ENCODE measurements at places on chromosomes 5 and 9. TPM values are rescaled to one million over a fixed set of nuclear protein-coding genes. Genes with fewer than 3 reads are reported as not detected.

GRCh38 chr5:157766902-157767301 is 23.4 kb downstream of the LSM11 start:
- no peak for DNase-seq

GRCh38 chr5:66426259-66427138 is 169.7 kb upstream of the MAST4 start:
- DNase-seq, result no peak

- no peak for DNase-seq
Measured at GRCh38 chr5:59140133-59140532, 557.3 kb downstream of the RAB3C start.

GRCh38 chr5:175842951-175843793 is 28.2 kb upstream of the CPLX2 start:
- no peak for DNase-seq

DNA sequence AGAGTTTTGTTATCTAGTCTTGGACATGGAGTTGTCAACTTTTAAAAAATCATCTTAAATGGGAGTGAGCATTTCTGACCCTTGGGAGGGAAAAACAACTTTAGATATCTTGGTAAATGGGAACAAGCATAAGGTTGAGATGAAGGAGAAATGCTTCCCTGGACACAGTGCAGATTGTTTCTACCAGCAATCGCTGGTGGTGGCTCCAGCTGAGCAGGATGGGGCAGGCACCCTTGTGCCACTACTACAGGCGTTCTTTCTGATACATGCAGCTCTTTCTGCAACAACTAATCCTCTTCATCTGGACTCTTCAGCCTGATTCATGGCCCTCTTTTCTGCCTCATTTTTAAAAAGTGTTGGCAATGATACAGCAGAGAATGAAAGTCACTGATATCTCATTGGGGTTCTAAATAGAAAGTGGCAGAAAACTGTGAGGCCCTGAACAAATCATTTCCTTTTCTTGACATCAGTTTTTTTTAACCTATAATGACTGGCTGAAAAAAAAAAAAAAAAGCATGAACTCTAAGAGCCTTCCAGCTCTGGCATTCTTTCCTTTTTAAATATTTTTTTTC is 409.4 kb upstream of the PTGER4 start:
- DNase-seq, result no peak

GRCh38 chr9:2781336-2781735 is 62.6 kb downstream of the PUM3 start:
- no peak for DNase-seq

DNA sequence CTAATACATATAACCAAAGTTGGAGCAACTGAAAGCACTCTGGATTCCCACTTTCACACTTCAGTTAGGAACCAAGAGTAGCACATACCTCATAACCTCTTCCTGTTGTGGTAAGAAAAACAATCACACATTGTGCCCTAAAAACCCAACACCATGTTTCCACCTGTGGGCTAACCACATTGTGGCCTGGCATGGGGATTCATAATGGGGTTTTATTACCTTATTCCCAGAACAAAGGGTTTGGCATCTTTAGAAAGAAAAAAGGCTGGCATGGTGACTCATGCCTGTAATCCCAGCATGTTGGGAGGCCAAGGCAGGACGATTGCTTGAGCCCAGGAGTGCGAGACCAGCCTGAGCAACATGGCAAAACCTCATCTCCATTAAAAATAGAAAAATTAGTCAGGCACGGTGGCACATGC is 60.6 kb downstream of the HSD17B3 start:
- no peak for DNase-seq

GRCh38 chr5:157971571-157972216 is 112.7 kb upstream of the CLINT1 start:
- DNase-seq, result no peak

- no peak for DNase-seq
Measured at GRCh38 chr5:79109527-79110492, 1.8 kb upstream of the BHMT start.

DNA sequence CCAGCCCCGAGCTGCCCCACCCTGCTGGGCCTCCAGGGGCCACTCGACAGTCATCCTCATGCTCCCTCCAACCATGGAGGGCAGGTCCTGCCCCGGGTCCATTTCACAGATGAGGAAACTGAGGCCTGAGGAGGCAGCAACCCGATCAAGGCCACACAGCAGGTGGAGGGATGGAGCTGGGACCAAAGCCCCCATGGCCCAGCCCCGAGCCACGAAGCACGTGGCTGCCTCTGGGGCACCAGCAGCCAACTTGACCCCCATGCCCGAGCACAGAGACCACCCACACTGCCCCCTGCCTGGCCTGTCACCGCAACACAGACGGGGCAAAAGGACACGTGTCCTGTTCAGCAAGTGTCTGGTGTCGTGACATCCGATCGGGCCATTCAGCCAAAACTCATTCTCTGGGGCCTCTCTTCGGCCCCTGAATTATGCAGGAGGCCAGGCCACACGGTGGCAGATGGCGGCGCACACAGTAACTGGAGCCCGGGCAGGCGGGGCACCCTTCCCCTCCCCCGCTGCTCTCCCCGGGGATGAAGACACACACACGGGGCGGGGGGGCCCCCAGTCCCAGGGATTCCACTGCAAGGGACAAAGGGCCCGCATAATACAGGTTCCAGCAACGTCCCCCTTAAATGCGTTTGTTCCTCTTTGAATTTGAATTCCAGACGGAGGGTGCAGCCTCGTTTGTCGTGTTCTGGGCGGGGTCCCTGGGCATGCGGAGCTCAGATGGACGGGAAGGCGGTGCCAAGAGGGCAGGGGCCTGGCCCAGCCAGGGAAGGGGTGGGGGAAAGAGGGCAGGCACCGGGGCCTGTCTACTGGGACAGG is 29.4 kb upstream of the TMEM250 start:
- DNase-seq, result no peak

GRCh38 chr5:102278231-102278630 is 17.9 kb downstream of the SLCO4C1 start:
- no peak for DNase-seq

DNA sequence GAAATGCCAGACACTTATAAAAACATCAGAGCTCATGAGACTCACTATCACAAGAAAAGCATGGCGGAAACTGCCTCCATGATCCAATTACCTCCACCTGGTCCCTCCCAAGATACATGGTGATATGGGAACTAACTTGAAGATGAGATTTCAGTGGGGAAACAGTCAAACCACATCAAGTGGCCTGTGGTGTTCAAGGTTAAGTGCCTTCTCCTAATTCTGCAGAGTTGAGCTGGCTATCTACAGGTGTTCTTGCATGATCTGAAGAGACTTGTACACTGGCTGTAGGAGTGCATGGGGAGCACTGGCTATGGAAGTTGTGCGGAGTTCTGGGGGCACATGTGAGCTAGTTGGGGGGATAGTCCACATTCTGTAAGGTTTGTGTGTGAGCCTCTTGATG is 34.0 kb upstream of the CKS2 start:
- no peak for DNase-seq

DNA sequence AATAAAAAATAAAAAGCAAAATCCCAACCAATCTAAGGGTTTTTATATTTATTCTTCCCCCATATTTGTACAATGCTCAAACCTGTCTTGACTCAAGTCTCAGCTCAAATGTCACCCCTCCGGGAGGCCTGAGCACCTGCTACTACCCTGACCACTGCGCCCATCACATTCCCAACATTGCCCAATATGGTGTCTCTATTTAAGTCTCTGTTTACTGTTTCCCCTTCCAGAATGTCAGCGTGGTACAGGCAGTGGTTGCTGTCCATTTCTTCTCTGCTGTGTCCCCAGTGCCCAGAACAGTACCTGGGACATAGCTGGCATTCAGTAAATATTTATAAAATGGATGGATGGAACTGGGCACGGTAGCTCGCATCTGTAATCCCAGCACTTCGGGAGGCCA is 47.3 kb upstream of the PRRC2B start:
- DNase-seq, result no peak

The RNF183 gene
- 3.5 TPM for total RNA-seq

The IFNB1 gene
- total RNA-seq, result not detected

The MED27 gene
- 20.3 TPM for total RNA-seq

The PROP1 gene
- not detected for total RNA-seq

The GRIA1 gene
- 0.33 TPM for total RNA-seq

The SLC34A1 gene
- not detected for total RNA-seq

The SPINK7 gene
- total RNA-seq, result not detected

The PCDHB16 gene
- 6.3 TPM for total RNA-seq

The PLAA gene
- total RNA-seq, result 27.1 TPM

The RFX3 gene
- 18.0 TPM for total RNA-seq

The C7 gene
- 447 TPM for total RNA-seq
